ENCODE measurements at places on chromosomes 2 and 18. TPM values are rescaled to one million over a fixed set of nuclear protein-coding genes. Genes with fewer than 3 reads are reported as not detected.

The TMEM247 gene
- not detected for total RNA-seq

The BMP10 gene
- not detected for total RNA-seq

The GNAL gene
- 0.07 TPM for total RNA-seq

The SEC11C gene
- 70.2 TPM for total RNA-seq

The FOXI3 gene
- total RNA-seq: not detected

The EFEMP1 gene
- total RNA-seq: not detected

The SP9 gene
- not detected for total RNA-seq

The TTC32 gene
- 8.8 TPM for total RNA-seq

The LRRTM1 gene
- not detected for total RNA-seq

The TMEM178A gene
- 0.39 TPM for total RNA-seq

The LRRC30 gene
- total RNA-seq: not detected

The LYG2 gene
- total RNA-seq: not detected

The MAL gene
- total RNA-seq: 43.3 TPM

The CAPN14 gene
- 0.51 TPM for total RNA-seq

The LAMA3 gene
- total RNA-seq: 0.09 TPM

The ANKRD30B gene
- not detected for total RNA-seq

The POTEE gene
- total RNA-seq: 0.76 TPM

The ZSWIM2 gene
- total RNA-seq: not detected

The EFR3B gene
- 1.0 TPM for total RNA-seq

The PKDCC gene
- total RNA-seq: not detected

The PTPRN gene
- total RNA-seq: 0.43 TPM

The IL36RN gene
- total RNA-seq: not detected

The ICA1L gene
- total RNA-seq: 8.2 TPM

The PRR30 gene
- total RNA-seq: not detected

The SAG gene
- not detected for total RNA-seq
